ENCODE measurements at places on chromosomes 6 and 20. TPM values are rescaled to one million over a fixed set of nuclear protein-coding genes. Genes with fewer than 3 reads are reported as not detected.

CD40 gene
- total RNA-seq, result 3.1 TPM

CNKSR3 gene
- 12.1 TPM for total RNA-seq

SYNDIG1 gene
- 17.6 TPM for total RNA-seq

CDH4 gene
- total RNA-seq, result 12.0 TPM

All from camera-type eye (tissue), 1 donor.